Mucosa of descending colon (tissue), 3 donors: ENCODE measurements at places on chromosomes 1 and 21.

DNA sequence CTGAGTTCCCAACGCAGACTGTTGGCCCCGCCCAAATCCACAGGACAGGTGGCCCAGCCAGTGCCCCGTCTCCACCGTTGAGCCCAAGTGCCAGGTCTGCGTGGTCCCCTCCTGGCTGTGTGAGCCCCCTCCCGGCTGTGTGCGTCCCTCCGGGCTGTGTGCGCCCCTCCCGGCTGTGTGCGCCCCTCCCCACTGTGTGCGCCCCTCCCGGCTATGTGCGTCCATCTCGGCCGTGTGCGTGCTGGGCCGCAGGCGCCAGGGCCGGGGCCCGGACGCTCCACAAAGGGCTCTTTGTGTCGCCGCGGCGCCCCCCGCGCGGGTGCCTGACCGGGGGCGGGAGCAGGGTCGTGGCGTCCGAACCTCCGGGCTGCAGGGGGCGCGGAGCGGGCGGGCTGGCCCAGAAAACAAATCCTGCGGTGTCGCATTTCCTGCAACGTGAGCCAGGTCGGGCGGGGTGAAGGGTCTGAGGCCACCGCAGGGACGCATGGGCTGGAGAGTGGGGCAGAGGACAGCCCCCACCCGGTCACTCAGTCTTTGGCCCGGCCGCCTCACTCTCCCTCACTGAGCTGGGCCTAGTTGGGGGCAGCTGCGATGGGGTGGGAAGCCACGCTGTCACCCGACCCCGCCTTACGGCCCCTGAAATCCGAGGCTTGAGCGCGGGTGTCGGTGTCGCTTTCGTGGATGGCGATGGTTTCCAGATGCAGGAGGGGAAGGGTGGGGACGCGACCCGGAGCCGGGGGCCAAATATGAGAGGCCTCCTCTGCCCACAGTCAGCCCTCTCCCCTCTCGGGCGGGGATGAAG lies 18.8 kb downstream of the TNFRSF25 start:
- peak; percentile 56 for DNase-seq

- DNase-seq = peak; percentile 31
Measured at GRCh38 chr21:35563885-35564451, 496.4 kb downstream of the SETD4 start.

GRCh38 chr1:112581586-112582192 lies 37.3 kb downstream of the ST7L start:
- DNase-seq = no peak

- DNase-seq = no peak
Measured at GRCh38 chr1:48571303-48571987, 99.4 kb upstream of the SPATA6 start.

DNA sequence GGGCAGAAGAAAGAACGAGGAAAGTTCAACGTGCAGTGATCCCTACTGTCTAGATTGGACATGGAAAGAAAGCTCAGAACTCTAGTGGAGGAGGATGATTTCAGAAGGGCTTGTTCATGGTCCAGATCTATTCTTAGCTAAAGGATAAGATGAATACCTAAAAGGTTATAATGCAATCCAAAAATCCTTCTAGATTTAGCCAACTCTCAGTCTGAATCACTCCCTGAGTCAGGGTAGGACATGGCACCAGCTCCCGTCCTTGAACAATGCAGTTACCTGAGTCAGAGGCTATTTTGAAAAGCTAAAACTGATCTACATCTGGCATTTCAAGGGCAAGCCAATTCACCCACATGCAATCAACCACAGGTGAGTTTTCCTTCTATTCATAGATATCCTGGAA lies 38.8 kb upstream of the HIVEP3 start:
- DNase-seq = no peak

- peak; percentile 36 for DNase-seq
Measured at GRCh38 chr1:41499591-41499990, 15.1 kb upstream of the EDN2 start.

GRCh38 chr1:69750638-69751037 lies 182.9 kb downstream of the LRRC7 start:
- no peak for DNase-seq

- DNase-seq = peak; percentile 94
Measured at GRCh38 chr1:19815801-19816736, 986 bp upstream of the RNF186 start.

DNA sequence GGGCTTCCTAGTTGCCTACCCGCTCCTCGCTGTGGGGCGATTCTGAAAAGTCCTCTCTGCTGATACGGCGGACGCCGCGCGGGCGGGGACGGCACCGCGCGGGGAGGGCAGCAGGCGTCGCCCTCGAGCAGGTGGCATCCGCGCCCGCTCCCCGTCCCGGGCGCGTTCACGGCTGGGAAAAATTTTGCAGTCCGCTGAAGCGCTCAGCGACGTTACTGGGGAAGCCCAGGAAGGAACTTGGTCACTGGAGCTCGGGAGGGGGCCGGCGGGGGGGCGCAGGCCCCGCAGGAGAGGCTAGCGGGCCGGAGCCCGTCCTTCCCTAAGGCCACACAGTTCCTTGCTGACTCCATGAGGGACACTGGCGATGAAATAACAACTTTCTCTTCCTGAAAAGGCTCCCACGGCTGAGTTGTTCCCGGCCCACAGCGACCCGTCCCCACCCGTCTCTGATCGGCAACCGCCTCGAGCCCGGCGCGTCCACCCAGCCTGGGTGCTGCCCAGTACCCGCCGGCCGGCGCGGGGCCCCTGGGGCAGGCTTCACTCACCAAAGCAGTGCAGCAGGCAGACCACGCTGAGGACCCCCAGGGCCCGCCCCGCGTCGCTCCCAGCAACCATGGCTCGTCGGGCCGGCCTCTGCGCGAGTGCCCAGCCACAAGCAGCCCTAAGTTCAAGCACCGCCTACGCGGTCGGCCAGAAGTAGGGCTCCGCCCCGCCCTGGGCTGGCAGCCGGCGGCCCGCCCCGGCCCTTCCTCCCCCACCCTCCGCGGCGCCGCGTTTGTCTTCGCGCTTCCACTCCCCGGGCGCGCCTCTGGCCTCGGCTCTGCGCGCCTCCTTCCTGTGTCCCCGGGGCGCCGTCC lies at the start of gene CD58:
Gene CD58, minus strand, starts transcription at position 669 of the 857 bp plus-strand sequence. Its CDS starts 54 bp downstream, at position 615.
- DNase-seq = peak; percentile 93

- no peak for DNase-seq
Measured at GRCh38 chr1:232221802-232222499, 408.0 kb downstream of the SIPA1L2 start.

- DNase-seq = no peak
Measured at GRCh38 chr1:223177681-223178080, 34.6 kb upstream of the TLR5 start.

DNA sequence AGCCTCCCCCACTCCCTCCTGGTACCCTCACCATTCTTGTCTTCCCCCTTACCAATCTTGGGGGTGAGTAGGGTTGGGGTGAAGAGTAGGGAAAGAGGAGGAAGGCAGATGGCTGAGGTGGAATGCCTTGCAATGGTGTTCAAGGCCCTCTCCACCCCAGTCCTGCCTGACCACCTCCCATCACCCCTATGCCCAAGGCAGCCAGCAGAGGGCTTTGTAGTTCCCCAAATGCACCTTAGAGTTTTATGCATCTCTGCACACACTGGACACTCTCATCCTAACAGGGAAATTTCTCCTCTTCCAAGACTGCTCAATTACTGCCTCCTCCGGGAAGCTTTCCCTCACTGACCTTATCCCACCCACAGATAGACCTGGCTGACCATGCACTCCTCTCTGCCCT lies 15.4 kb downstream of the KIF17 start:
- DNase-seq = no peak

DNA sequence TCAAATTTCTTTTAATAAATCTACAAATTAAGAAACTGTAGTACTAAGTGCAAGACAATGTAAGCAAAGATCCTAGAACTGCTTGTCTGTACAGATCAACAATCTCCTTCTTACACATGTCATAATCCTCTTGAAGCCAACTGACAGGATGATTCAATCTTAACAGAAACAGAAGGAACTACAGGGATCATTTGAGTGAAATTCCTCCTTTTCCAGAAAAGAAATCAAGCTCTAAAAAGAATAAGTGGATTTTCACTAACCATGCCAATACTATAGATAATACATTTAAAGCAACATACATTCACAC lies 53.2 kb downstream of the RAB3GAP2 start:
- no peak for DNase-seq

GRCh38 chr1:4960782-4961475 lies 306.5 kb downstream of the AJAP1 start:
- no peak for DNase-seq

- no peak for DNase-seq
Measured at GRCh38 chr1:239951511-239952140, 140.1 kb upstream of the FMN2 start.

GRCh38 chr1:100517515-100517914 lies 20.4 kb upstream of the GPR88 start:
- DNase-seq = no peak

DNA sequence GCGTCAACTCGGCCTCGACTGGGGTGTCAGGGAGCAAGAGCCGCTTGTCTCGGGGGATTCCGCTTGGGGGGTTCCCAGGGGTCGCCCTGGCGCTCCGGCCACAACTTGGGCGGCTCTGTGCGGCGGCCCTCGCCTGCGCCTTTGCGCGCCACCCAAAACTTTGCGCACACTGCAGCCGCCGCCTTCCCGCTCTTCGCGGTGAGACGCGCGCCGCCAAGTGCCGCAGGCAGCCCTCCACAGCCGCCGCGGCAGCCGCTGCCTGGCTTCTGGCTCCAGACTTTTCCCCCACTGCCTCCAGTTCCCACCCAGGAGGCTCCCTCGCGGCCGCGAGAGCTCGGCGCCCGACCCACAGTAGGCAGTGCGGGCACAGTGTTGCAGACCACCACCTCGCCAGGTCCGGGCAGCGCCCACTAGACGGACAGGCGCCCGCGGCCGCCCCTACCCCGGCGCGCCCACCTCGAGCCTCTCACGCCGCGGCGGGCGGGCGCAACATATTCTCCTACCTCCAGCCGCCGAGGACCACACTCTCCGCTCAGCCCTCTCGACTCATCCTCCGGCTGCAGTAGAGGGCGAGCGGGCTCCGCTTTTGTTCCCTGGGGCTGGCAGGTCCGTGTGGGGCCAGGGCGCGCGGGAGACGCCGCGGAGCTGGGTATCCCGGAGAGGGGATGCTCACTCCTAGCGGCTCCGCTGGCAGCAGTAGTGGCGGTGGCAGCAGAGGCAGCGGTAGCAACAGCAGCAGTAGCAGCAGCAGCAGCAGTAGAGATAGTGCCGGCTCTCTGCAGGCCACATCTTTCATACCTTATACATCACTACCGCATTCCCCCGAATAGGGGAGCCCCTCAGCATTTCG lies 296.6 kb downstream of the OMA1 start:
- peak; percentile 23 for DNase-seq

- peak; percentile 16 for DNase-seq
Measured at GRCh38 chr21:45990049-45990711, 8.6 kb downstream of the COL6A1 start.

DNA sequence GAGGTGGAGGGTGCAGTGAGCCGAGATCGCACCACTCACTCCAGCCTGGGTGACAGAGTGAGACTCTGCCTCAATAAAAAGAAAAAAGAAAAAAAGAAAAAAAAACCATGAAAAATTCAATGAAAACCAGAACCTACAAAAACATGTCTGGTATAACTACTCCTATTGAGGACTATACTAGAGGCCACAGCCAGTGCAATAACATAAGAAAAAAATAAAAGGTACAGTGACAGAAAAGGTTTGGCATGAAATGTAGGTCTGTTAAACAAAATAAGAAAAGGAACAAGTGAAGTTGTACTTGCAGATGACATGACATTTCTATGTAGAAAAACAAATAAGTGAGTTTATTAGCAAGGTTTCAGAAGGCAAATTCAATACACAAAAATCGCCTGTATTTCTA lies 8.2 kb downstream of the NADK start:
- DNase-seq = no peak

- DNase-seq = no peak
Measured at GRCh38 chr1:213163278-213163711, 112.3 kb downstream of the RPS6KC1 start.

DNA sequence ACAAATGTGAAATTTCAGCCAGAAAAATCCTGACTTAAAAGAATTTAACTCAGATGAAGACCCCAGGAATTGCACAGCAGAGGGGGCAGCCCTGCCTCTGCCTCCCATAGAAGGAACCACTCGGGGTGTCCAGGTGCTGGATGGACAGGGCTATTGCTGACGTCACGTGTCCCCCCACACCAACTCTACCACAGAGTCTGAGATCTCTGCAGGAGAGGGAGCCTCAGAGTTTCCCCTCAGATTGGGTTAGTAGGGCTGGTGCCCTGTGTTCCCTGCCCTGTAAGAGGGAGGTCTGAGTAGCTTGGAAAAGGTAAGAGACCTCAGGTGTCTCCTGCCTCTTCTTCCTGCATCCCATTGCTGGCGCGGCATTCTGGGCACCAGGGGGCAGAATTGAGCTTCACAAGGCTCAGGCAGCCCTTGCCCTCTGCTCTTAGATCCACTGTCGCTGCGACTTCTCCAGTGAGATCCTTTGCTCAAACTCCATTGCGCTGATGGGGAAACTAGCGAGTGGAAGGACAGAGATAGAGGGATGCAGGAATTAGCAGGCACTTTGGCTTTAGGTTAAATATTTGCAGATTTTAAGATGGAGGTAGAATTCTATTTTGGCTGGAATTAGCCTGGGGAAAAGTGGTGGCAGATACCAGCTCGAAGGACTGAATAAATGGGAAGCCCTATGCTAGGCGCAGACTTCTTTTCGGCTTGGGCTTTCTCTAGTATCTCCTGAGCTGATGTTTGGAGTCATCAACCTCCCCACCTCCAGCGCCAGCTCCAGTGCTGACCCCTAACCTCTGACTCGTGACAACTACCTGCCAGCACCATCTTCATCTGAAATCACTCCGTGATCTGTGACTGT lies 42.8 kb upstream of the DMBX1 start:
- peak; percentile 94 for DNase-seq

GRCh38 chr21:42424914-42425541 lies 21.3 kb downstream of the UBASH3A start:
- DNase-seq = peak; percentile 66

GRCh38 chr1:231411036-231411531 lies 11.0 kb downstream of the EGLN1 start:
- DNase-seq = no peak

GRCh38 chr1:66542314-66542713 lies 8.4 kb downstream of the SGIP1 start:
- no peak for DNase-seq

GRCh38 chr1:24206516-24207394 lies 19.7 kb upstream of the IFNLR1 start:
- no peak for DNase-seq

GRCh38 chr1:185704181-185704580 lies 30.0 kb upstream of the HMCN1 start:
- DNase-seq = no peak

- DNase-seq = no peak
Measured at GRCh38 chr1:165772739-165773138, 4.1 kb upstream of the TMCO1 start.

- DNase-seq = no peak
Measured at GRCh38 chr1:86016076-86016759, 140.4 kb downstream of the COL24A1 start.

GRCh38 chr21:20943561-20943997 lies 54.6 kb upstream of the NCAM2 start:
- no peak for DNase-seq

GRCh38 chr1:234235434-234235881 lies 137.8 kb upstream of the COA6 start:
- no peak for DNase-seq

DNA sequence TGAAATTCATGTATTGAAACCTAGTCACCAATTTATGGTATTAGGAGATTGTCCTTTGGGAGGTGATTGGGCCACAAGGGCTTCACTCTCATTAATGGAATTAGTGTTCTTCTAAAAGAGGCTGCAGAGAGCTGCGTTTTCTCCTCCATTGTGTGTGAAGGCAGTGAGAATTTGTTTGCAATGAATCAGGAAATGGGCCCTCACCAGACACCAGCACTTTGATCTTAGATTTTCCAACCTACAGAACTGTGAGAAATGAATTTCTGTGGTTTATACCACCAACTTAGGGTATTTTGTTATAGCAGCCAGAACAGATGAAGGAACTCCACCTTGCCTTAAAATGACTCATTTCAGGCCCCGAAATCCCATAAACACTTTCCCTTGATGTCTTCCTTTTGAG lies 544.2 kb downstream of the RWDD3 start:
- no peak for DNase-seq
